ENCODE measurements at places on chromosomes 7 and 10.
A peak's percentile ranks its signal among the peaks of the same experiment; 100 is the strongest.

GRCh38 chr7:1537535-1538412, 7.3 kb downstream of the MAFK start:
- DNase-seq = no peak

- no peak for DNase-seq
These were observed 836 bp downstream of the DPYSL4 start for GRCh38 chr10:132187430-132188138.

DNA sequence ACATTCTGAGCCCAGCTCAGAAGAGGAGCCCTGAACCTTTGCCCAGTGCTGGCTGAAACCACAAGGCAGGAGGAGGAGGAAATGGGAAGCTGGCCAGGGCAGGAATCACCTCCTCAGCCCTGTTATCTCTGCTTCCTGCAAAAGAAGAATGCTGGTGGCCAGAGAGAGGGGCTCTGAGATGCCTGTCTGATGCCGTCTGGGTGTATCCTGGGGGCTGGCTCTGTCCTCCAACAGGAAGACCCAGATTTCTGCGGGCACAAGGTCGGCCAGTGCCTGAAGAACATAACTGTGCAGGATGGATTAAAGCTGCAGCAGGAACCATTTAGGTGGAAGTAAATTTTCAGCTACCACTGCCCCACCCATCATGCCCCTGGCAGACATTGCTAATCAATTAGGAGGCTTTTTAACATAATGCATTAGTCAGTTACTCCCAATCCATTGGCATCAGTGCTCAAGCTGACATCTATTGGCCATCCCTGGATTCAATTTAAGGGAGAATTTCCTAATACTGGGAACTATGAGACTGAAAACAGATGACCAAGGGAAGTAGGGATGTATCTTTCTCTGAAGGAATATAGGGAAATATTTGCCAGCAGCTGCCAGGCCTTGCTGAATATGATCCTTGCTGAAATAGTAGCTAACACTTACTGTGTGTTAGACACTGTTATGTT, 67.7 kb downstream of the COL13A1 start:
- no peak for DNase-seq

DNA sequence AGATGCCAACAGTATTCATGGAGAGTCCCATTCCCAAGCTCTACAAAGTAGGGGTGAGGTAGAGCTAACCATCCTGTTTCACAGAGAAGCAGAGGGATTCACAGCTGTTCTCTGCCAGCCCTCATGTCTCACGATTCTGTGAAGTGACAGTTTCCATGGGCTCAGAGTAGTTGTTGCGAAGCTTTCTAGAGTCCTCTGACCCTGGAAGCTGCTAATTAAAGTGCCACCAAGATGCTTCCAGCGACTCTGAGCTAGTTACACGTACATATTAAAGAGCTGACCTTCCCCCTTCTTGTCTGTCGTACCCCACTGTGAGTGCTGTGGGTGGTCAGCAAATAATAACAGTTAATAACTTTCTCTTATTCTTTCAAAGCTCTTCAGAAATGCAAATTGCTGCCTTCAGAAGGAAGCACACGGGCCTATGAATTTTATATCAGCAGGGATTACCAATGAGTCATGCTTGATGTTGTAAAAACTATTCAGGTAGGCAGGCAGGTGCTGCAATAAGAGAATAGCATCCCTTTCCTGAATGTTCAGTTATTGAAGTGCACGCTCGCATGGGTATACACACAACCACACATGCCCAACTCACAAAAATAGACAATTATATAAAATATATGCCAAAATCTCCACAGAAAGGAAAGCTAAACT, 34.1 kb downstream of the DNAJB9 start:
- peak; percentile 82 for DNase-seq

- DNase-seq = peak; percentile 55
These were observed 739 bp upstream of the CCDC186 start for GRCh38 chr10:114174695-114175188.

Measured in NCI-H2171 treated with DMSO at 0.1 percent for 48 hours (cell line).